ENCODE measurements at places on chromosomes 12 and 14. TPM values are rescaled to one million over a fixed set of nuclear protein-coding genes. Genes with fewer than 3 reads are reported as not detected.

The CCDC177 gene
- not detected for total RNA-seq

The TXNDC16 gene
- total RNA-seq: 4.2 TPM

The PLEKHH1 gene
- 0.11 TPM for total RNA-seq

The PLBD1 gene
- 0.17 TPM for total RNA-seq

The MLEC gene
- 38.4 TPM for total RNA-seq

The PPFIA2 gene
- total RNA-seq: not detected

The NFATC4 gene
- total RNA-seq: 0.34 TPM

The RTN1 gene
- 0.09 TPM for total RNA-seq

The SIX6 gene
- not detected for total RNA-seq

The GNPNAT1 gene
- 20.8 TPM for total RNA-seq

The TSPAN19 gene
- total RNA-seq: 0.09 TPM

The CAPS2 gene
- 0.11 TPM for total RNA-seq

The SPIC gene
- not detected for total RNA-seq

The ADAM21 gene
- under 0.01 TPM for total RNA-seq

The PSMD9 gene
- 72.7 TPM for total RNA-seq

The TESPA1 gene
- not detected for total RNA-seq

The IL23A gene
- 0.11 TPM for total RNA-seq

The IRAK3 gene
- total RNA-seq: 14.7 TPM

The KRT80 gene
- under 0.01 TPM for total RNA-seq

The PTCSC3 gene
- not detected for total RNA-seq

The SMCO3 gene
- total RNA-seq: 1.8 TPM

The SYT1 gene
- total RNA-seq: 5.2 TPM

The SEC23A gene
- 182 TPM for total RNA-seq
